Activated T-cell treated with anti-CD3 and anti-CD28 coated beads, Interleukin-2, amount 50 U/mL, for 72 hours (primary cell): ENCODE measurements at places on chromosomes 1 and 21. TPM values are rescaled to one million over a fixed set of nuclear protein-coding genes. Genes with fewer than 3 reads are reported as not detected.

CRYAA gene
- not detected for total RNA-seq

FCRLA gene
- 0.30 TPM for total RNA-seq

GRCh38 chr1:44326024-44326701 is 28.9 kb downstream of the ERI3 start:
- H3K4me3 ChIP-seq, result no peak overlapping the region
- H3K27ac ChIP-seq, result no peak overlapping the region
- H3K4me1 ChIP-seq, result no peaks in the 10 kb centered on the region
- H3K36me3 ChIP-seq, result no peaks in the 10 kb centered on the region
- DNase-seq, result no peak
- no peaks in the 10 kb centered on the region for H3K27me3 ChIP-seq

GRCh38 chr21:30209601-30210000 is 6.3 kb downstream of the CLDN8 start:
- H3K4me1 ChIP-seq, result no peaks in the 10 kb centered on the region
- H3K27me3 ChIP-seq, result peaks cover 7% of the 10 kb centered on the region
- no peak overlapping the region for H3K4me3 ChIP-seq
- H3K27ac ChIP-seq, result no peak overlapping the region
- H3K36me3 ChIP-seq, result no peaks in the 10 kb centered on the region
- no peak for DNase-seq
